Activated B cell treated with CpG ODN at 0.5 μM for 24 hours (primary cell): ENCODE measurements at places on chromosomes 2 and 18. TPM values are rescaled to one million over a fixed set of nuclear protein-coding genes. Genes with fewer than 3 reads are reported as not detected.

LYG2 gene
- not detected in 2 replicates for total RNA-seq

DSEL gene
- total RNA-seq = 0.07 and 0.10 TPM in 2 replicates

DYNAP gene
- not detected in 2 replicates for total RNA-seq

DPYSL5 gene
- not detected in 2 replicates for total RNA-seq

SFTPB gene
- total RNA-seq = 0.05 TPM in 1 of 2 replicates, not detected in the other

EML6 gene
- total RNA-seq = 25.3 and 31.5 TPM in 2 replicates

DNA sequence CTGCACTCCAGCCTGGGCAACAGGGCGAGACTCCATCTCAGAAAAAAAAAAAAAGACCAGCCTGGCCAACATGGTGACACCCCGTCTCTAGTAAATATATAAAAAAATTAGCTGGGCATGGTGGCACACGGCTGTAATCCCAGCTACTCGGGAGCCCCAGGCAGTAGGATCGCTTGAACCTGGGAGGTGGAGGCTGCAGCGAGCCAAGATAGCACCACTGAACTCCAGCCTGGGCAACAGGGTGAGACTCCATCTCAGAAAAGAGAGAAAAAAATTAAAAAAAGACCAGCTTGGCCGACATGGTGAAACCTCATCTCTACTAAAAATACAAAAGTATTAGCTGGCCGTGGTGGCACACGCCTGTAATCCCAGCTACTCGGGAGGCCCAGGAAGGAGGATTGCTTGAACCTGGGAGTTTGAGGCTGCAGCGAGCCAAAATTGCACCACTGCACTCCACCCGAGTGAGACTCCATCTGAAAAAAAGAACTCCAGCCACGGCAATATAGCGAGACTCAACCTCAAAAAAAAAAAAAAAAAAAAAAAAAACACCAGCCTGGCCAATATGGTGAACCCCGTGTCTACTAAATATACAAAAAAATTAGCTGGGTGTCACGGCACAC is 346.1 kb upstream of the PLGLB2 start:
- no peaks in the 10 kb centered on the region for H3K27me3 ChIP-seq
- H3K4me3 ChIP-seq = no peak overlapping the region
- no peaks in the 10 kb centered on the region for H3K36me3 ChIP-seq
- H3K4me1 ChIP-seq = no peaks in the 10 kb centered on the region
- no peak overlapping the region for H3K27ac ChIP-seq

GRCh38 chr18:58413667-58414628 is 214.9 kb downstream of the ALPK2 start:
- no peak overlapping the region for H3K4me3 ChIP-seq
- H3K4me1 ChIP-seq = no peaks in the 10 kb centered on the region
- H3K36me3 ChIP-seq = no peaks in the 10 kb centered on the region
- no peak for DNase-seq

- no peak for DNase-seq
- H3K4me1 ChIP-seq = no peaks in the 10 kb centered on the region
- H3K27me3 ChIP-seq = peaks cover 7% of the 10 kb centered on the region
- H3K27ac ChIP-seq = no peak overlapping the region
These were observed 2.7 kb downstream of the CDH7 start for GRCh38 chr18:65753520-65753919.

DNA sequence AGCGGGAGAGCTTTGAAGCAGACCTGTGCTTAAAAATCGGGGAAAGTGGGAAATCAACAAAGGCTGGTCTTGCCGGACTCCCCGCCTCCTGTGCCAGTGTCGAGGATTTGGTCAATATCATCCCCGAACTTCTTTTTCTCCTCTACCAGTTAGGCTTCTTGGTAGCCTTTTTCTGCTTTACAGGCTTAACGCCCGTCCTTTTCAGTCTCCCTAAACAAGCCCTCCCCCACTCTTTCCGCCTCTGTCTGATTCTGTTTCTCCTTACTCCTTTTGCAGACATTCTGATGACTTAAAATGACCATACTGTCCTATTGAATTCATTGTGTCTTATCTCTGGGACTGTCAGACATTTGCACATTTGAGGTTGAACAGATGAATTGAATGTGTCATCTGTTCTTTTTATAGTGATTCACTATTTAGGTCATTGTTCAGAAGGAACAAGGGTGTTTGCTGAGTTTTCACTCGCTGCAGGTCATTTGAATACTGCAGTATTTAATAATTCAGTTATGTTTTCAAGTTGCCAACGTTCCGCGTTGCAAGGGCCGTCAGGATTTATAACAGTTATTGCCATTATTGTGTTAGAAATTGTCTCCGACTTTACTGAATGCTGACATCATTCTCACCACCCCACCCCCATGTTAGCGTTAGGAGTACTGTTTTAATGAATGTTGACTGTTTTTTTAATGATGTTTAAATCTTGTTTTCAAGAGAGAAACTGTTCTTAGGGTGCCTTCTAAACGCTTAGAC is 1.1 kb downstream of the ITGAV start:
- H3K4me1 ChIP-seq = peaks cover 22% of the 10 kb centered on the region
- no peaks in the 10 kb centered on the region for H3K27me3 ChIP-seq
- H3K27ac ChIP-seq = peak overlapping the region; percentile 73
- peak overlapping the region; percentile 81 for H3K4me3 ChIP-seq
- no peak for DNase-seq

- H3K36me3 ChIP-seq = no peaks in the 10 kb centered on the region
- H3K27ac ChIP-seq = no peak overlapping the region
- peaks cover 2% of the 10 kb centered on the region for H3K27me3 ChIP-seq
- no peak for DNase-seq
- H3K4me3 ChIP-seq = peak overlapping the region; percentile 55
- peaks cover 7% of the 10 kb centered on the region for H3K4me1 ChIP-seq
These were observed 88.0 kb downstream of the C1D start for GRCh38 chr2:67974559-67975430.

DNA sequence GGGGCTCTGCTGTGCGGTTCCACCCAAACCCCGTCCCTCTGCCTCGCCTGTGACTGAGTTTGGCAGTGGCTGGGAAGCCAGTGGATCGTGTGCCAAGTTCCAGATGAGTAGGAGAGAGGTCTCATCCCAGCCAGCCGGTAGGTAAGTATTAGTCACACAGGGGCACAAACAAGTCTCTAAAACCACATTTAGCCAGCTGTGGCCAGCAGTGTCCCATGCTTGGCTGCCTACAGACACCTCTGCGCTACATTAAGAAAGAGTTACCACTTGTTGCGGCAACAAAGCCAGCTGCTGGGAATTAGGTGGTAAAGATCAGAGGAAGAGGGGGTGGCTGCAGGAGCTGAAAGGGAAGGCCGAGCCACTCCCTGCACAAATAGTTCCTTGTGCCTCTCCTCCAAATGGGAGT is 81.2 kb downstream of the GATA6 start:
- no peaks in the 10 kb centered on the region for H3K36me3 ChIP-seq
- no peak overlapping the region for H3K27ac ChIP-seq
- H3K4me3 ChIP-seq = no peak overlapping the region
- H3K27me3 ChIP-seq = peaks cover 5% of the 10 kb centered on the region
- no peak for DNase-seq

DNA sequence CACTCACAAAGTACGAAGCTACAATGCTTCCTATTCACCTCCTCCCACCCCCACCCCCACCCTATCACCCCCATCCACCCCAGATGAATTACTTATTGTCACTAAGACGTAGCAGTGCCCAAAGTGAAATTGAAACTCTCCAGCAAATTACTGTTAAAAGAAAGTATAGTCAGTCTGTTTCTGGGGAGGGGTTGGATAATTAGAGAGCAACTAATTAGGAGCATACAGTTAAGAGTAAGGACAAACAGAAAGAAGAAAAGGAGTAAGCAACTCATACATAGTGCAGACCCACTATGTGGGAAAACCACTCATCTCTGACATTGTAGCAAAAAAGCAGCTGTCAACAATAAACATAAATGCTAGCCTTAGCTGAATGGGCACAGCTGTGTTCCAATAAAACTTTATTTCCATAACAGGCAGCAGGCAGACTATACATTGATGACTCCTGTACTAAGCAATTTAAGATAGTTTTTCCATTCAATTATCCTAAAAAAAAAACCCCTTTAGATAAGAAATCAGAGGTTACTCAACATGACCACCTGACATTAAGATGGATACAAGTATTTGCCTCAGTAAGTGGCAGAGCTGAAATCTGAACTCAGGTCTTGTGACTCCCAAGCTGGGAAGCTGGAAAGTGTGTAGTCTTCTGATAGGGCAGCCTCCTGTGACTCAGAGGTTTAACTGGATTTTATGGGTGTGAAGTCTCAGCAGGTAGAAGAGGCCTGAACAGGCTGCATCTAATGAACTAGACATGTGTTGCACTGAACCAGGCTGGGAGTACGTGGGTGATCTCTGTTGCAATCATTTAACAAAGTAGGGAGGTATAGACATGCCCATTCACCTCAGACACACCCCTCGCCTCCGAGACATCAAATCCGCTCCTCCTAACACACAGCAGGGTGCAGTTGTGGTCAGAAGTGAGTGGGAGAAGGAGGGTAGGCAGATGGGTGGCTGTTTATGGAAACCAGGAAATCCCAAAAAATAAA is 171.8 kb upstream of the KLF7 start:
- no peak for DNase-seq
- peak overlapping the region; percentile 43 for H3K27ac ChIP-seq
- peaks cover 36% of the 10 kb centered on the region for H3K4me1 ChIP-seq
- peak overlapping the region; percentile 3 for H3K4me3 ChIP-seq
- no peaks in the 10 kb centered on the region for H3K27me3 ChIP-seq
- H3K36me3 ChIP-seq = no peaks in the 10 kb centered on the region

- no peak for DNase-seq
- H3K27me3 ChIP-seq = peaks cover 10% of the 10 kb centered on the region
- peaks cover 3% of the 10 kb centered on the region for H3K4me1 ChIP-seq
- no peaks in the 10 kb centered on the region for H3K36me3 ChIP-seq
- H3K4me3 ChIP-seq = no peak overlapping the region
These were observed 43.3 kb downstream of the CMPK2 start for GRCh38 chr2:6822406-6822805.

DNA sequence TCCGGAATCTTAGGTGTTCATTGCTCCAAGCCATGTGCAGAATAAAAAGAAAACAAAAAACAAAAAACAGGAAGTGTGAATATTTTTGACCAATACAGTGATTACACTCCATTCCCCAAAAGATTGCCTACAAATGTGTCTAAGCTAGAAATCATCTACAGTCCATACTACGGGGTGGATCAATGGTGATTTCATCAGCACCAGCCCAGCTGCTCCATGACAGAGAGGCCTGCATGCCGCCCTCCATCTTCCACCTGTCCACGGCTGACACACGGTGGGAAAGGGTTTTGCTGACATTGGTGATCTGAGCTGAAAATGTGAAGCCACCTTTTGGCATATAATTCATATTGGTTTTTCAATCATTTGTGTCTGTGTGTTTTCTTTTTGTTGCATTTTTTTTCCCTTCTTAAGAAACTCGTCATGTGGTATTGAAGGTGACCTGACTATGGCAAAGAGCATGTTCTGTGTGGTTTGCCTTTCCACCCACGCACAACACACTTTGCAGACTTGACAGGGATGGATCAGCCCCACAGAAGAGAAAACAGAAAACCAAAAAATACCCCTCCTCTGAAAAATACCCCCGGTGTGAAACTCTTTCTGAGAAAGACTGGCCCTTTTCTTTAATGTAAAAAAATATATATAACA is 533.1 kb downstream of the RNF144A start:
- DNase-seq = no peak
- H3K27ac ChIP-seq = no peak overlapping the region
- peaks cover 3% of the 10 kb centered on the region for H3K27me3 ChIP-seq
- H3K4me1 ChIP-seq = no peaks in the 10 kb centered on the region
- no peaks in the 10 kb centered on the region for H3K36me3 ChIP-seq

DNA sequence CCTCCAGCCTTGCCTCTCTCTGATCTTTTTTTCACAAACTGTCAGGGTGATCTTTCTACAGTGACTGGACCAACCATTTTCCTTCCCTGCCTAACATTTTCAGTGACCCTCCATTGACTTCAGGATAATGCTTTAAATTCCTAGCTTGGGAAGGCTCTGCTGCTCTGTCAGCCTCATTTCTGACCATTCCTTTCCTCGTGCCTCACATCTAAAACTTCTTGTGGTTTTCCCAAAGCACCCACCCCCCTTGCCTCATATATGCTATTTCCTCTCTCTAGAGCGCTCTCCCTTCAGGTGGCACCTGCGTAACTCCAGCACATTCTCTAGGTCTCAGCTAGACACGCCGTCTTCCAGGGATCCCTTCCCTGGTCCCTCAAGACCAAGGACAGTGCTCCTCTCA is 37.2 kb downstream of the DRC1 start:
- H3K4me1 ChIP-seq = no peaks in the 10 kb centered on the region
- no peak for DNase-seq
- H3K27me3 ChIP-seq = peaks cover 4% of the 10 kb centered on the region
- no peak overlapping the region for H3K27ac ChIP-seq

- H3K36me3 ChIP-seq = no peaks in the 10 kb centered on the region
- no peak overlapping the region for H3K27ac ChIP-seq
- no peak for DNase-seq
- no peak overlapping the region for H3K4me3 ChIP-seq
- no peaks in the 10 kb centered on the region for H3K4me1 ChIP-seq
- H3K27me3 ChIP-seq = peaks cover 3% of the 10 kb centered on the region
These were observed 437.4 kb downstream of the MEIS1 start for GRCh38 chr2:66872081-66872985.

- H3K4me1 ChIP-seq = no peaks in the 10 kb centered on the region
- H3K36me3 ChIP-seq = no peaks in the 10 kb centered on the region
- no peak overlapping the region for H3K27ac ChIP-seq
- DNase-seq = no peak
- peaks cover 4% of the 10 kb centered on the region for H3K27me3 ChIP-seq
These were observed 98.9 kb upstream of the GLS start for GRCh38 chr2:190781604-190782198.

DNA sequence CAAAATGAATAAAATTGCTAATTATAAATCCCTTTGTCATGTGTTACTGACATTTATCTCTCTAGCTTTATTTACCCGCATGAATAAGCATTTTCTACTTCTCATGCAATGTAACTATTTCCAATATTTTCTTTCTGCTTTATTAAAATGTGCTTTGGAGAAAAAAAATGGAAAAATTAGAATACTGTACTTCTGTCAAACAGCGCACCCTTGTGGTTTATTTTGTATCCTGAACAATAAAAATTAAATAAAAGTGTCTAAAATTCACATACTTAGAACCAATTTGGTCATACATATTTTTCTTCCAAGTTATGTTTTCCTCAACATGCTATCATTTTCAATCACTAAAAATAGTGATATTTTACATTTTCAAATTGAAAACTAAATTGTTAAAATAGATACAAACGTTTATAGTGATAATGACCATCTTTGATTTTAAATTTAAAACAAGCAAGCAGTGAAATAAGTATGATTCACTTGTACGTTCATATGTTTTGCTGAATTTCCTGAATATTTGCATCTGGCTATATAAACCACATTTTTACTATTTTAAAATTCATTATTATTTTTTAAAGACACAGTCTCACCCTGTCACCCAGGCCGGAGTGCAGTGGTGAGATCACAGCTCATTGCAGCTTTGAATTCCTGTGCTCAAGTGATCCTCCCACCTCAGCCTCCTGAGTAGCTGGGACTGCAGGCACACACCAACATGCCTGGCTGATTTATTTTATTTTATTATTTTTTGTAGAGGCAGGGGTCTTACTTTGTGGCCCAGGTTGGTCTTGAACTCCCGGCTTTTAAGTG is 95.9 kb upstream of the GRB14 start:
- no peaks in the 10 kb centered on the region for H3K27me3 ChIP-seq
- DNase-seq = no peak
- peaks cover 71% of the 10 kb centered on the region for H3K36me3 ChIP-seq
- peaks cover 9% of the 10 kb centered on the region for H3K4me1 ChIP-seq
- no peak overlapping the region for H3K27ac ChIP-seq

- no peak overlapping the region for H3K4me3 ChIP-seq
- H3K4me1 ChIP-seq = no peaks in the 10 kb centered on the region
- peaks cover 5% of the 10 kb centered on the region for H3K36me3 ChIP-seq
These were observed 57.6 kb downstream of the SFXN5 start for GRCh38 chr2:73013936-73014335.

GRCh38 chr2:47695800-47696477 is 87.0 kb upstream of the MSH6 start:
- H3K4me1 ChIP-seq = peaks cover 63% of the 10 kb centered on the region
- no peaks in the 10 kb centered on the region for H3K36me3 ChIP-seq
- peak overlapping the region; percentile 74 for H3K4me3 ChIP-seq
